Large intestine (tissue), 12 donors: ENCODE measurements at places on chromosomes 4 and X. TPM values are rescaled to one million over a fixed set of nuclear protein-coding genes. Genes with fewer than 3 reads are reported as not detected.

S100P gene
- polyA plus RNA-seq = 5.0 TPM

NRK gene
- polyA plus RNA-seq = 4.9 TPM

DOK7 gene
- 8.5 TPM for polyA plus RNA-seq

GAGE12H gene
- not detected for polyA plus RNA-seq

H2BW1 gene
- polyA plus RNA-seq = not detected

USP17L29 gene
- polyA plus RNA-seq = not detected

WAS gene
- polyA plus RNA-seq = 6.3 TPM

OFD1 gene
- 42.8 TPM for polyA plus RNA-seq

SERTM2 gene
- 0.30 TPM for polyA plus RNA-seq

OTC gene
- 74.5 TPM for polyA plus RNA-seq

TECRL gene
- polyA plus RNA-seq = 0.16 TPM

MAGEE2 gene
- 0.37 TPM for polyA plus RNA-seq

FABP2 gene
- 146 TPM for polyA plus RNA-seq

ADH1C gene
- 40.5 TPM for polyA plus RNA-seq

GLRA3 gene
- 1.0 TPM for polyA plus RNA-seq

ZNF674 gene
- polyA plus RNA-seq = 3.9 TPM

USP26 gene
- polyA plus RNA-seq = not detected

PTPN13 gene
- polyA plus RNA-seq = 6.1 TPM
